ENCODE measurements at places on chromosomes 1 and 21. TPM values are rescaled to one million over a fixed set of nuclear protein-coding genes. Genes with fewer than 3 reads are reported as not detected.

Gene ACOT7
- 31.7 TPM for total RNA-seq

Gene GPR52
- 0.78 TPM for total RNA-seq

Gene FNBP1L
- 8.7 TPM for total RNA-seq

Gene KPRP
- not detected for total RNA-seq

Gene LCE1A
- not detected for total RNA-seq

Gene LCE1D
- total RNA-seq = not detected

Gene PTPN7
- total RNA-seq = not detected

Gene PCP4L1
- 0.26 TPM for total RNA-seq

Gene MPL
- total RNA-seq = not detected

Gene C4BPA
- not detected for total RNA-seq

Gene GPR61
- total RNA-seq = 0.13 TPM

Gene MRAP
- 0.13 TPM for total RNA-seq

Gene SUSD4
- 0.17 TPM for total RNA-seq

Gene USP24
- total RNA-seq = 50.6 TPM

Gene CDC14A
- total RNA-seq = 2.2 TPM

Gene PLD5
- total RNA-seq = 0.07 TPM

Gene KLHDC8A
- not detected for total RNA-seq

Gene AADACL4
- not detected for total RNA-seq

Gene SPRR1A
- total RNA-seq = not detected

Gene CYP4Z1
- not detected for total RNA-seq

Gene LMOD1
- 22.2 TPM for total RNA-seq

Gene FNDC5
- total RNA-seq = 1.4 TPM

Gene AQP10
- 0.13 TPM for total RNA-seq

Gene PTBP2
- 16.3 TPM for total RNA-seq

Gene B3GALT6
- 28.5 TPM for total RNA-seq

Gene HPDL
- 0.86 TPM for total RNA-seq

Gene RCAN3
- 4.2 TPM for total RNA-seq

Gene SH3D21
- 10.0 TPM for total RNA-seq

Gene RAB25
- not detected for total RNA-seq

Gene CFAP45
- total RNA-seq = 0.73 TPM

Gene ADORA1
- total RNA-seq = 0.65 TPM

Gene ZNF670
- total RNA-seq = 0.72 TPM

Gene CFAP74
- total RNA-seq = not detected

Gene PPM1J
- total RNA-seq = 1.0 TPM

Gene LRP8
- 9.1 TPM for total RNA-seq

Gene LEMD1
- total RNA-seq = not detected

Gene BMP8B
- not detected for total RNA-seq

Gene COL24A1
- 0.46 TPM for total RNA-seq

Gene ARHGEF19
- 8.1 TPM for total RNA-seq

Gene KCNQ4
- total RNA-seq = 0.53 TPM

Gene OR2AK2
- not detected for total RNA-seq

Gene NBPF6
- 0.10 TPM for total RNA-seq

Gene FAM167B
- 0.98 TPM for total RNA-seq

Gene CELA2B
- not detected for total RNA-seq

Gene CLCA1
- not detected for total RNA-seq

Gene KRTAP21-2
- not detected for total RNA-seq

Gene ASCL5
- total RNA-seq = not detected

Gene SIK1
- total RNA-seq = 0.98 TPM

Gene RGS8
- total RNA-seq = not detected

Measured in smooth muscle cell of the pulmonary artery (primary cell).